GM13976 (cell line): ENCODE measurements at places on chromosomes 2 and 18.

DNA sequence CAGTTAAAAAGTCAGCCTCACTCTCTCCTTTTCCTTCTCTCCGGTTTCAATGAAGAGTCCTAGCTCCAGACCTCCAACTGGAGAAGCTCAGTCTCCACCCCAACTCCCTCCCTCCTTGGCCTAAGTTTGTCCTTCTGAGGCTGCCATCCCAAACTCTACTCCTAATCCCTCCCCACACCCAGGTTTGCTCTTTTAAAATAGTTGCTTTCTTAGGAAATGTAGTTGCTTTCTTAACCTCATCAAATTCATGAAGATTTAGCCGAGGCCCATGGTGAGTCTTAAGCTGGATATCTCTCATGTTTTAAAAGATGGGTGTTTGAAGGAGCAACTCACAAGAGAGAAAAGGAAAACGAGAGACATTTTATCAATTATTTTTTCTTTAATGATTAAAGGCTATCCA, 937 bp upstream of the LANCL1 start:
- DNase-seq, result peak; percentile 30

- no peak for DNase-seq
These were observed 4.5 kb upstream of the RND3 start for GRCh38 chr2:150491943-150492342.

- no peak for DNase-seq
These were observed 35.2 kb upstream of the MLPH start for GRCh38 chr2:237451643-237452469.

GRCh38 chr2:235148201-235149170, 196.7 kb downstream of the SH3BP4 start:
- no peak for DNase-seq

- DNase-seq, result no peak
These were observed 70.8 kb upstream of the CTAGE1 start for GRCh38 chr18:22488554-22488953.

DNA sequence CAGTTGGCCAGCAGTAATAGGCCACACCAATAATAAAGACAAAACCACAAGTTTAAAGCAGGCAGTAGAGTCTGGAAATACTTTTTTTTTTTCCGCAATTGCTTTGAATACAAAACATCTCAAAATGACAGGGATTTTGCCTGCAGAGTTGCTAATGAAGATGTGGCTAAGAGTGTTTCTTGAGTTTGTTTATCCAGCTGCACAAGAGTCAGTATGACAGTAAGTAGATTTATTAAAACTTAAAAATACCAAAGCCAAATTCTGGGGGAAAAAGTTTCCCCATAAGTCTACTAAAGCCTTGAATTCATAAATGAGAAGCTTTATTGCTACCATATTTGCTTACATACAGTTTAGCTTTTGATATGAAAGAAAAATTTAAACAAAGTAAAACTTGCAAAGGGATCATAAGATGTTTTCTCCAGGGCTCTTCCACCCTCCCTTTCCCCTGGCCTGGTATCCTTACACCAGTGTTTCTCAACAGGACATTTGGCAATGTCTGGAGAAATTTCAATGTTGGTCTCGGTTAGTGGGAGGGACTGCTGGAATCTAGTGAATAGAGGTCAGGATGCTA, 3.9 kb upstream of the DSEL start:
- no peak for DNase-seq

- no peak for DNase-seq
These were observed 1296.0 kb upstream of the ZEB2 start for GRCh38 chr2:145815933-145816332.

GRCh38 chr2:100247256-100248043, 74.9 kb downstream of the LONRF2 start:
- peak; percentile 71 for DNase-seq

DNA sequence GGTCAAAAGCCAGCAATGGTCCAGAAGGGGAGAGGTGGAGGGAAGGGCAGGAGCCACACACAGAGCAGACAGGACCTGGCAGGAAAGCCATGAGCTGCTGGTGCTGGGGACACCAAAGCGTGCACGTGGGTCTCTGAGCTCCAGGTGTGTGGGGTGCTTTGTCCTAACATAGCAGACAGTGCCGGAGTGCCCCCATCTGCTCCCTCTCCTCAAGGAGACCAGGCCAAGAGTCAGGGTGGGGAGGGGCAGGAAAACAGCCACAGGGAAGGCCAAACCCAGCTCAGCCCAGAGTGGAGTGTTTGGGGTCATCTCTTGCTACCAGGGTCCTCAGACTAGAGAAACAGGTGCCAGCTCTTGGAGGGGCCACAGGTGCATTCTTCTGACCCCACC, 4.2 kb upstream of the GPC1 start:
- DNase-seq, result no peak

DNA sequence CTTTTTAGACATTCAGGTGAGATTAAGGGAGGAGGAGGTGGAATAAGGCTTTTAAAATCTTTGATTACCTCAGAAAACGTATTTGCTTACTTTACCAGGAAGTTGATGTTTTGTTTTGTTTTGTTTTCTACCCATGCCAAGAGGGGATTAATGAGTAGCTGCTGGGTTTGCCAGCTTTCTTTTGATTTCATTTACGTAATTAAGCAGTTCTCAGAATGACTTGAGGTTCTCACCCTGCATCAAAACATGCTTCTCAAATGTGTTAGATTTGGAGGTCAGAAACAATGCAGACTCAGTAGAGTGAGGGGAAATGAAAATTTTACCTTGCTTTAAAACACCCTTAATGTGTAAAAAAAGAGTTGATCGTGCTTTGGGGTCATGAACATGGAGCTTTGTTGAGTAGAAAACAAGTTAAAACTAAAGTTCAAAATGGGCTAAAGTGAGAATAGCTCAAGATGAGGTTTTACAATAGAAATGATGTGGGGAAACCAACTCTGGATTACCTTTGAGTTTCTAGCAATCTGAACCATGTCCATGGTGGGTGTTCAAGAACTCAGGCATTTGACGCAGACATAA, 217.1 kb upstream of the EPAS1 start:
- no peak for DNase-seq

GRCh38 chr2:149185942-149186490, 144.4 kb upstream of the LYPD6 start:
- DNase-seq, result no peak

DNA sequence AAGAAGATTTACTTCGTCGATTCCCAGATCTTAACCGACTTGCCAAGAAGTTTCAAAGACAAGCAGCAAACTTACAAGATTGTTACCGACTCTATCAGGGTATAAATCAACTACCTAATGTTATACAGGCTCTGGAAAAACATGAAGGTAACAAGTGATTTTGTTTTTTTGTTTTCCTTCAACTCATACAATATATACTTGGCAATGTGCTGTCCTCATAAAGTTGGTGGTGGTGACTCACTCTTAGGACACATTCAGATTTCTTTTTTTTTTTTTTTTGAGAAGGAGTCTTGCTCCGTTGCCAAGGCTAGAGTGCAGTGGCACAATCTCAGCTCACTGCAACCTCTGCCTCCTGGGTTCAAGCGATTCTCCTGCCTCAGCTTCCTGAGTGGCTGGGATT, 26.8 kb downstream of the MSH2 start:
- DNase-seq, result no peak

- no peak for DNase-seq
These were observed 63.4 kb downstream of the ZNF516 start for GRCh38 chr18:76431437-76432273.

- DNase-seq, result no peak
These were observed 77.7 kb downstream of the TRIM43 start for GRCh38 chr2:95669441-95669991.

DNA sequence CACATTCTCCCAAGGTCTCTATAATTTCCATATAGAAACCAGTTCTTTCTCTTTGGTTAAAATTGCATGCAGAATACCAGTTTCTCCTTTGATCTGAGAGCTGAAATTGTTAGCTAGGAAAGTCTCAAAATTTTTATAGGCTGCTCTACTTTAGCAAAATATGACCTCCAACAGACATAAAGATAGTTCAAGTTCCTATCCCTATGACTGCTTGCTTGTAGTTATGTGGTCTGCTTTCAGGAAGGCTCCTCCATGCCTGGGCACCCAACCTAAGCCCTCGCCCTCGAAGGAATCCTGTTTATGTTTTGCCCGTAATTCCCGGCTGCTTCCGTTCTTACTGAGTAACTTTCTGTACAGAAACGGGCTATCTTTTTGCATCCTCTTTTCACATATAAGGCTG, 28.0 kb upstream of the LTBP1 start:
- no peak for DNase-seq

DNA sequence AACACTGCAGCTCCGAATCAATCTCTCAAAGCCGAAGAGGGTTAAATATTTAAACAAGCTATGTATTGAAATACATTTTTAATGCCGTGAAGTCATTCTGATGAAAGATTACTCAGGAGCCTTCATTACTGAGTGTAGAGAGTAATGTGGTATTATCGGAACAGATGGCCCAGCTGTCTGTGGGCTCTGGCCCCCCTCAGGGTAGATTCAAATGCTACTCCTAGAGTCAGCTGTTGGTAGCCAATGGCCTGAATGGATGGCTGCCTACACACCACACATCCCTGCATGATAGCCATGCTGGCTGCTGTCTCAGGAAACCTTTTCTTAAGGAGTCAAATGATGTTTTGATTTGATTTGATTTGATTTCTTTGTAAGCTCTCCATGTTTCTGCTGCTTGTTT, 732.3 kb upstream of the CELF4 start:
- DNase-seq, result no peak

GRCh38 chr18:48199399-48199798, 209.8 kb downstream of the ZBTB7C start:
- no peak for DNase-seq

GRCh38 chr2:97724073-97724410, 10.7 kb downstream of the ZAP70 start:
- DNase-seq, result no peak

GRCh38 chr2:120418174-120418787, 72.3 kb downstream of the INHBB start:
- DNase-seq, result no peak

DNA sequence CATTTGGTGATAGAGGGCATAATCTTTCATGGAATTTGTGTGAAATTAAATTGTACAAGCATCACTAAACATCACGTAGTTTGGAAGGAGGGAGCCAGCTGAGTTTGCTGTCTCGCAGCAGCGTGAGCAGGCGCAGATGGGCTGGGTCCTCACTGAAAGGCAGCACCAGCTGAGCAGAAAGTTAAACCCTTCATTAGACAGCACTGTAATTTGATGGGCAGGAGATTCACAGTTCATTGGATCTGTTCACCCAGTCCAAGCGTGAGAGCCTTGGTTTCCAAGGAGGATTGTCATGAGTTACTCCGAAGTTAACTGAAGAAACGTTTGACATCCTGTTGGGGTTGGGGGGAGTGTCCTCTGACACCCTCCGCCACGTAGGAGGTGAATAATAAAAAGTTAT, 89.8 kb upstream of the NFATC1 start:
- no peak for DNase-seq

- no peak for DNase-seq
These were observed 36.1 kb downstream of the POMC start for GRCh38 chr2:25132299-25132635.

DNA sequence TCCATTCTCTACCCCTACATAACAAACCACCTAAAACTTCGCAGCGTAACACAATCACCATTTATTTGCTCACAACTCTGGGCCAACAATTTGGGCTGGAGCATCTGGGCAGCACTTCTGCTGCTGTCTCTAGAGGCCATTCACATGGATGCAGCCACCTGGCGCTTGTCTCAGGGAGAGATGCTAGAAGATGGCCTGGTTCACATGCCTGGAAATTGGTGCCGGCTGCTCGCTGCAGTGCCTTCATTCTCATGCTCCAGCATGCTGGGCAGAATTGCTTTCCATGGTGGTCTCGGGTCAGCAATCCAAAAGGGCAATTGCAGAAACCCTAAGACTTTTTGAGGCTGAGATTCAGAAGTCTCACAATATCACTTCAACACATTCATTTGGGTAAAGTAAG, 157.4 kb downstream of the SUCLG1 start:
- DNase-seq, result no peak

DNA sequence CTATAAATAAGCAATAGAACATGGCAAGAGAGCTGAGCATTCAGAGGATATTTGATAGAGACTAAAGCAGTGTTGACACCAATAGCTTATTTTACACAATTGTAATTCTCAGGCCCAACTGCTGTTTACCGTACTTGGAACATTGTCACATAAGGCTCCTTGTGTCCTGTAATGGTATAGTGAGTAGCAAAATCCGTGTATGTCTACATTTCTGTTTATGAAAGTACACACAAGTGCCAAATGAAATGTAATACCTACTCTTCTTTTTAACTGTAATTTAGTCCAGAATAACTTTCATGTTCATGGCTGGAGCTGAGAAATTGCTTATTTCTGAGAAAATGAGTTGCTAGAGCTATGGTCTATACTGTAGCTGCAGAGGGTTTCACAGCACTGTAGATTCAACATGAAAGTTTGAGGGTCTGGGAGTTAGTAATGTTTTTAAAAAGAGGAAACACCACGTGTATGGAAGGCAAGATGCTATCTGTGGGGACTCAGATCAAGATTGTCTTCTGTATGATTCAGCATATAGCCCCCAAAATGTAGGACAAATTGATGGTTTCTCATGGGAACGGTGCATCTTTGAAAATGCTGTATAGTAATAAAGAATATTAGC, 110.2 kb upstream of the NOSTRIN start:
- no peak for DNase-seq

DNA sequence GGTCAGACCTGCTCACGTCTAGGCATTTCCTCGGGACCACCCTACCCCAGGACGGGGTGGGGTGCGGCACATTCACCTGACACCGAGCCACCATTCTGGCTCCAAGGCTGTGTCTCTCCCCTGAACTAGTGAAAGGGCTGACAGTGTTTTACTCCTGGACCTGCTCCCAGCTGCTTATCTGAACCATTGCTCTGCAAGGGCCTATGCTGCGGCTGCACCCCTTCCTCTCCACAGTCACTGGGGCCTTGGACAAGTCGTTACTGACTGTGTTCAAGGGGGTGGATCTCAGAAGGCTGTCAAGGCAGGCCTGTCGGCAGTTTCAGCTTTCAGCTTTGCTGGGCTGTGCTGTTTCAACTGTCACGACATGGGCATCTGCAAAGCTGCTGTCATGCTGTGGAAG, 11.7 kb downstream of the CREG2 start:
- DNase-seq, result no peak

- no peak for DNase-seq
These were observed 943.3 kb upstream of the FANCL start for GRCh38 chr2:59184276-59185020.

GRCh38 chr2:216308576-216308975, 63.7 kb downstream of the MARCHF4 start:
- no peak for DNase-seq

DNA sequence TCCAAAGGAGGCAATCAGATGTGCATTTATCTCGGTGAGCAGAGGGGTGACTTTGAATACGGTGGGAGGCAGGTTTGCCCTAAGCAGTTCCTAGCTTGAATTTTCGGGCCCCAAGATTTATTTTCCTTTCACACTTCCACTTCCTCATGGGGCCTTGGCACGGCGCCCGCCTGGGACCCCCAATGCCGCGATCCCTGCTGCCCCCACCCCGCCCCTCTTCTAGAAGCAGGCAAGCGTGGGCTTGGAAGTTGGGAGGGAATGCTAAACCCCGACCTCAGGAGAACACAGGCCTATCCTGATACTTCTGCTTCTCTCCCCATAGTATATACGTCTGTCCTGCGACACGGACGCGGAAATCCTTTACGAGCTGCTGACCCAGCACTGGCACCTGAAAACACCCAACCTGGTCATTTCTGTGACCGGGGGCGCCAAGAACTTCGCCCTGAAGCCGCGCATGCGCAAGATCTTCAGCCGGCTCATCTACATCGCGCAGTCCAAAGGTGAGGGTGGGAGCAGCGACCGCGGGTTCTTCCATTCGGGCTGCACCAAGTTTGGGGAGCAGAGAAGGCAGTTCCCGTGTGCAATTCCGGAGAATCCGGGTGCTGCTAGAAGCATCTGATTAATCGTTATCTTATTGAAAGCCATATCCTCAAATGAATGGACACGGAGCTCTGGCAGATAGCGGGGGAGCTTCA, 21.6 kb downstream of the TRPM8 start:
- DNase-seq, result no peak
